Vein endothelial cell (primary cell): ENCODE measurements at places on chromosomes 11 and 22. TPM values are rescaled to one million over a fixed set of nuclear protein-coding genes. Genes with fewer than 3 reads are reported as not detected.

NUP50 gene
- 54.5 and 86.7 TPM in 2 replicates for total RNA-seq

DRAP1 gene
- total RNA-seq, result 108 and 111 TPM in 2 replicates

OSM gene
- total RNA-seq, result not detected in 2 replicates

DDTL gene
- total RNA-seq, result 1.2 and 1.3 TPM in 2 replicates

SYCE3 gene
- not detected in 2 replicates for total RNA-seq
